ENCODE measurements at places on chromosomes 1 and 21.

DNA sequence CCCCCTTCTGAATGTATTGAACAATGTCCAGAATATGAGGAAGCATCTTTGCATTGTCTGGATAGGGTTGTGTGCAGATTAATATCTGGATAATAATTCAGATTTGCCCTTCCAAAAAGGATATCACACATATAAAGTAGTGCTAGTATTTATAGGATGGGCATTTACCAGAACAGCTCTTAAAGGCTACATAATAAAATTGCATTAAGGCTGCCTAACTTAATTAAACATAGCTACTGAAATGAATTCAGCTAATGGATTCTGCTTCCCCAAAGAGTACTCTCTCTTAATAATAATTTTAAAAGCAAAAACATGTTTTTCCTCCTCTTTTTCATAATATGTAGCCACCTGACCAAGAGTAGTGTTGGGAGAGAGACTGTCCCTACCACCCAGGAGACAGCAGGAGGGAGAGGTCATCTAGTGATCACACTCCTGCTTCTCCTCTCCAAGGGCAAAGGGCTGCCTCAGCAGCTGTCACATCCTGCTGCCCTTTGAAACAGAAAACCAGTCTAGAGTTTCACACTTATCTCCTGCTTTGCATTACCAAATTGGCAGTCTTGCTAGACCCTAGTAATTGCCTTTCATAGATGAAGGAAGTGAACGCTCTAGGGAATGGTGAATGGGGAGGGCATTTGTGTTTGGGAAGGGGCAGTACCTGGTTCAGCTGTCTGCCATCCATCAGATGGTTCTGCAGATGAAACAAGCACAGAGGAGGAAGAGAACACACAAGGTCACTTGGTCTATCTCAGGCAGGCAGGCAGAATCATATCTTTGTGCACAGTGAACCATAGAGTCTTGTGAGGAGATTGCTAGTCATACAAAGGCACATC, 29.3 kb upstream of the DDAH1 start:
- no peak for DNase-seq

GRCh38 chr1:55144886-55145285, 70.3 kb downstream of the USP24 start:
- no peak for DNase-seq

GRCh38 chr21:39712976-39713375, 32.0 kb upstream of the IGSF5 start:
- no peak for DNase-seq

DNA sequence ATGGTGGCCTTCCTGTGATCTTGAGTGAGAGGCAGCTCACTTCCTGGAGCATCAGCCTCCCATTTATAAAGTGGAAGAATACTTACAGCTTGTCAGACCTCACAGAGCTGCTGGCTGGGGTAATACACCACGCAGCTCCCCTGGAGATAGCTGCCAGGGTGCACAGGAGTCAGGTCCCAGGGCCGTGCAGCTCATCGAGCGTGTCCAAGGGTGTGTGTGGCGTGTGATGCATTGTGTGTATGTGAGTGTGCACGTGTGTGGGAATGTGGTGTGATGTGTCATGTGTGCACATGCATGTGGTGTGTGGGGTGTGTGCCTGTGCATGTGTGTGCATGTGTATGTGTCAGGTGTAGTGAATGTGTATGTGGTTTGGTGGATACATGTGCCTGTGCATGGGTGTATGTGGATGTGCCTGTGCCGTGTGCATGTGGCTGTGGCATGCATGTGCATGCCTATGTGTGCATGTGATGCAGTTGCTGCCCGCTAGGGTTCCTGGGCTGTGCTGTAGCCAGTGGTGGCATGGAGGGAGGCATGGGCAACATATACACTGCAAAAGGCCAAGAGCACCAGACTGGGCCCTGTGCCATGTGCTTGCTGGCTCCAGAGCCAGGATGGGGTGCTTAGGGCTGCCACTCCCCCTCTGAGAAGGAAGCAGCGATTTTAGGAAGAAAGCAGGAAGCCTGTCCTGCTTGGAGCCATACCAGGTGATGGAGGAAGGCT, 24.6 kb downstream of the WNT3A start:
- peak; percentile 9 for DNase-seq

GRCh38 chr1:155051342-155051776, 243 bp downstream of the ADAM15 start:
- no peak for DNase-seq

- DNase-seq = no peak
Observed at GRCh38 chr1:232598133-232598532, 31.8 kb downstream of the SIPA1L2 start.

DNA sequence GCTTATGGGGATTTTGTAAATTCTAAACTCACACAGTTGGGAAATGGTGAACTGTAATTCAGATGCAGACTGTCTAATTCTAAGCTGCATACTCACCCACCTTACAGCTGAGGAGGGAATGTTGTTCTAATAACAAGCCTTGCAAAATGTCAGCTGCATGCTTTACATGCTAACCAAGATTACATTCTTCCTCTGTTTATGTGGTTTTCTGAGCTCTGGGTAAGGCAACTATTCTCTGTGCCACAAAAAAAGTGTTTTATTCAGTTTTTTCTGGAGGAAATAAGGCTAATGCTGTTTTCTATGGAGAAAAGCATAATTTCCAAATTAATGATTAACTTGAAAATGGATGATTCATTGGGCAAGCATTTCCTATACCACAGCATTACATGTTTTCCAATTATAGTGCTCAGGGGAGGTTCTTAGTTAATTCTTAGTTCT, 64.9 kb downstream of the RGS13 start:
- DNase-seq = no peak

- DNase-seq = no peak
Observed at GRCh38 chr1:226979517-226980121, 39.5 kb downstream of the COQ8A start.

GRCh38 chr1:30381671-30382365, 341.6 kb downstream of the MATN1 start:
- DNase-seq = no peak

- DNase-seq = peak; percentile 3
Observed at GRCh38 chr1:33086384-33086850, 5.5 kb downstream of the AZIN2 start.

DNA sequence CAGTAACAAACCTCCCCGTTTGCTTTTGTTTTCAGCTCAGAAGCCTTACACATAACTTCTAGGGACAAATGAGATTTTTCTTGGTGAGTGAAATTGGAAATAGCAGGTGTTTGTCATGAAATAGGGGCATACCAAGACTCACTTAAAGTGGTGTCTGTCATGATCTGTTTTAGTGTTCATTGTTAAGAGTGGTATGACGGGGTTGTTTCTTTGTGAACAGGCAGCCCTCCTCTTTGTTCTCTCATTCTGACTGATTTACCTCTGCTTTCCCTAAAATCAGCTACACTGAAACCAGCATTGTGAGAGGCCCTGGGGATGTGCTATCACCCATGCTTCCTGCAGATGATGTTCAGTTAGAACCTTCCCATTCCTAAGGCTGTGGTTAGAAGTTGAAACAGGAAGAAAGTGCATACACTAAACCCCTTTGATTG, 2.5 kb upstream of the ERO1B start:
- DNase-seq = no peak

GRCh38 chr21:37367336-37367702, 746 bp downstream of the DYRK1A start:
- DNase-seq = no peak

GRCh38 chr21:35646606-35647005, 413.7 kb downstream of the SETD4 start:
- DNase-seq = no peak

DNA sequence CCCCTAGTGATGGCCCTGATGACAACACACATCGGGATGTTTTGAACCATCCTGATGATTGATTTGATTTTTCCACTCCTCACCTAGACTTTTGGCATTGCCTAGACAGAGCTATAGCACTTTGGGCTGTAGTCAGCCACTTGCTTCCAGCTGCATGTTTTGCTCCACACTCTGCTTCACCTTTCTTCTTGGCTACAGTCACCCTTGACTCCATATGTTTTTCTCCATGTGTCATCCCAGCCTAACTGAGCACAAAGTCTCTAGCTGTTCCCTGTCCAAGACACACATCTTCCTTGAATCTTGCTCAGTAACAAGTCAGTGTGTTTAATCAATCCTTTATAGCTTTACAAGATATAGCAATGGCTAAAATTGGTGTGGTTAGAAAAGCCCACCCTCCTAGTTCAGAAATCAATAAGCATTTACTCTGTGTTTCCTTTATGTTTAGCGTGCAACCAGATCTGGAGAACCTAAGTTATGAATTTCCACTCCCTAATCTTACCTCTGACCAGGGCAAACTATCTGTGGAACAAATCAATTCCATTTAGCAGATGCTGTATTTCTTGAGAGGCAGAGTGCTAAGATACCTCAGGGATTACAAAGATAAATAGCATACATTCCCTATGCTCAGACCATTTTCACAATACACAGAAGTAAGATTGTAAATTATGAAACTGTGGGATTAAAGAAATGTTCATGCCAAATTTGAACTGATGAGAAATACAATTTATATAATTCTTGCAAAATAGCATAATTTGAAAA, 98.4 kb upstream of the LYPLAL1 start:
- no peak for DNase-seq

- DNase-seq = no peak
Observed at GRCh38 chr1:234531151-234531635, 52.2 kb upstream of the TARBP1 start.

DNA sequence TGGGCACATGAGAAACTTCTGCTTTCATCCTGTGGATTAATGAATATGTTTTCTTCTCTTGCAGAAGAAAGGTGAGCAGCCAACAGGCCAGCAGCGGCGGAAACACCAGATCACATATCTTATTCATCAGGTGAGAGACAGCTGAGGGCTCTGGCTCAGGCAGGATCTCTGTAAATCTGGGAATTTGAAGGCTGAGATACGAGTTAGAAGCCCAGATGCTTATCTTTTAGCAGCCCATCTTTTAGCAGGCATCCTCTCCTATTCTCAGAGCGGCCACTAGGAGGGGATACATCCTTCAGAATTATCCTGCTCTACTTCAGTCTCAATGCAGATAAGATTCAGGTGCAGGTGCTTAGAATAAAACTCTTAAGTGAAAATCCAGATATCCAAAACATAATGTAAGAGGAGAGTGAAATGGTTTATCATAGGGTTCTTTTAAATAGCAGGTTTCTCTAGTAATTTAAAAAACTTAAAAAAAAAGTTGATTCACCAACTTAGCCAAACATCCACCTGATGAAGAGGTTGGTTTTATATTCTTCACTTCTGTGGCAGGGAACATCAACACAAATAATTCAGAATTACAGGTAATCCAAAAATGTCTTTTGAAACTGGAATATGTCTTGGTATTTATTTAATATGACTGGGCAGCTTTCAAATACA, 19.3 kb downstream of the SH2D2A start:
- peak; percentile 13 for DNase-seq

- DNase-seq = no peak
Observed at GRCh38 chr21:16642353-16642752, 870.5 kb upstream of the CXADR start.

DNA sequence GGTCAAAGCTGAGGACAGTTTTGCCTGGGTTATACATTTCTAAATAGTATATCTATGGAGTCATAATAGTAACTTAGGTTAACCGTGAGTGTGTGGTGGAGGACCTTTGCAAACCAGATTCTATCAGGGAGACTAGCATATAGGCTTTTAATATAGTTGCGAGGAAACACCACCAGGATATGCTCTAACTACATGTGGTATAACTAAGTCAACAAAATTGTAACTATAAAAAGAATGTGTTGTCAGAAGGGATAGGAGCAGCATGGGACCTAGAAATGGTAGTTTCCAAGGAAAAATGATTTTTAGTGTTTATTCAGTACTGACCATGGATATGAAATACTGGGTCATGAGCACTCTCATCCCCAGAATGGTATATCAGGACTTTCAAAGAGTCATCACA, 338.1 kb downstream of the TGFB2 start:
- no peak for DNase-seq

GRCh38 chr21:39484711-39485276, 33.0 kb downstream of the SH3BGR start:
- no peak for DNase-seq

GRCh38 chr21:30447056-30447455, 7.0 kb downstream of the KRTAP15-1 start:
- DNase-seq = no peak

DNA sequence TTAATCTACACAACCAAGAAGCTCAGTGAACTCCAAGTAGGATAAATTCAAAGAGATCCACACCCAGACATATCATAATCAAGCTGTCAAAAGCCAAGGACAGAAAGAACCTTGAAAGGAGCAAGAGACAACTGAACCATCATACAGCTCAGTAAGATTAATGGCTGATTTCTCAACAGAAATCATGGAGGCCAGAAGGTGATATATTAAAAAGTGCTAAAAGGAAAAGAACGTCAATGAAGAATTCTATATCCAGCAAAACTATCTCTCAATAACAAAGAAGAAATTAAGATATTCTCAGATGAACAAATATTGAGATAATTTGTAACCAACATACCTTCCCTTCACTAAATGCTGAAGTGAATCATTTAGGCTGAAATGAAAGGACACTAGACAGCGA, 161.8 kb downstream of the TRABD2B start:
- DNase-seq = no peak

DNA sequence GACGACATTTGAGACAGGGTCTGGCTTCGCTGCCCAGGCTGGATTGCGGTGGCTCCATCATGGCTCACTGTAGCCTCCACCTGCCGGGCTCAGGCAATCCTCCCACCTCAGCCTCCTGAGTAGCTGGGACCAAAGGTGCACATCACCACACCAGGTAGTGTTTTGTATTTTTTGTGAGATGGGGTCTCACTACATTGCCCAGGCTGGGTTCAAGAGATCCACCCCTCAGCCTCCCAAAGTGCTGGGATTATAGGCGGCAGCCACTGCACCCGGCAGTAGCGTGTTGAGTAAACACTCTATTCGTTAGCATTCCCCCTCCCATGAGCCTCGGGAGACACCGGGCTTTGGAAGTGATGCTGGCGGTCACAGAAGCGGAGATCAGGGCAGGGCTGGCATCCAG, 6.8 kb upstream of the C1QTNF12 start:
- DNase-seq = no peak

DNA sequence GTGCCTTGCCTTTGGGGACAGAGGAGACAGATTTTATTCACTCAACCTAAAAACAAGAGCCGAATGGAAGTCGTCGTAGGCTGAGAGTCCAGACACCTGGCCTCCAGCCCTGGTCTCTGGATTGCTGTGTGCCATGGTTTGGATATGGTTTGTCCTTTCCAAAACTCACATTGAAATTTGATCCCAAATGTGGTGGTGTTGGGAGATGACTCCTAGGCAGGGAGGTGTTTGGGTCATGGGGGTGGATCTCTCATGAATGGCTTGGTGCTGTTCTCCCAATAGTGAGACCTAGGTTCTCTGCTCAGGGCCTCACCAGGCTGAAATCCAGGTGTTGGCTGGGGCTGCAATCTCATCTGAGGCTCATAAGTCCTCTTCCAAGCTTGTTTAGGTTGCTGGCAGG, 75.5 kb downstream of the FOXD2 start:
- no peak for DNase-seq

- no peak for DNase-seq
Observed at GRCh38 chr21:43696214-43696613, 22.7 kb upstream of the PDXK start.

- DNase-seq = no peak
Observed at GRCh38 chr1:6827079-6827478, 41.8 kb downstream of the CAMTA1 start.

- no peak for DNase-seq
Observed at GRCh38 chr1:2095981-2096736, 45.9 kb downstream of the PRKCZ start.

GRCh38 chr1:212490276-212490675, 57.6 kb downstream of the NENF start:
- no peak for DNase-seq

GRCh38 chr1:210711825-210712612, 383.3 kb downstream of the HHAT start:
- no peak for DNase-seq

- no peak for DNase-seq
Observed at GRCh38 chr1:211639475-211640300, 35.7 kb downstream of the NEK2 start.

- DNase-seq = no peak
Observed at GRCh38 chr1:46653405-46653958, 14.7 kb downstream of the ATPAF1 start.
